Small intestine (tissue), 16 donors: ENCODE measurements at places on chromosomes 12 and 14.

GRCh38 chr12:94704452-94705306 is 54.3 kb upstream of the TMCC3 start:
- peak; percentile 36 for DNase-seq

DNA sequence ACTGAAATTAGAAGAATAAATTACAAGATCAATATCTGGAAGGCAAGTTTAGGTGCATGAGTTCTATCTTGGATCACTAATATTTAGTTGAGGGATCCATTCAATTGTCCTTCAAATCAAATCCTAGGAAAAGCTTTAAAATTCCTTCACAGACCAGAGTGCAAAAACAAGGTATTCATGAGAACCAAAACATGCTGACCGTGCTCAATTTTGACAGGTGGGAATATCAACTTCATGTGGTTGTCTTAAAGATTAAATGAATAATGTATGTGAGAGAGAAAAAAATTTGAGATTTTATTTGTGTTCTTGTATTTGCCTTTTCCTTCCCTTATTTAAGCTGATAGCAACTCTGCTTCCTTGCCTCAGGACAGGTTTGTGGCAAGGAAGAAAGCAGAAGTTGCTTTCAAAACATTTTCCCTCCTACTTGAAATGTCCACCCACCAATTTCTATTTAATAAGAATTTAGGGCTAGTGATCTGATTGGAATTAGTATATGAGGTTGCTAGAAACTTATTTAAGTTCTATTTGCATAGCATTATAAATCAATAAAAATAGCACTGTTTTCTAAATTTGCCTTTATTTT is 4.9 kb upstream of the PPP1R12A start:
- DNase-seq: no peak

GRCh38 chr12:52074971-52075724 is 4.4 kb upstream of the SMIM41 start:
- no peak for DNase-seq

DNA sequence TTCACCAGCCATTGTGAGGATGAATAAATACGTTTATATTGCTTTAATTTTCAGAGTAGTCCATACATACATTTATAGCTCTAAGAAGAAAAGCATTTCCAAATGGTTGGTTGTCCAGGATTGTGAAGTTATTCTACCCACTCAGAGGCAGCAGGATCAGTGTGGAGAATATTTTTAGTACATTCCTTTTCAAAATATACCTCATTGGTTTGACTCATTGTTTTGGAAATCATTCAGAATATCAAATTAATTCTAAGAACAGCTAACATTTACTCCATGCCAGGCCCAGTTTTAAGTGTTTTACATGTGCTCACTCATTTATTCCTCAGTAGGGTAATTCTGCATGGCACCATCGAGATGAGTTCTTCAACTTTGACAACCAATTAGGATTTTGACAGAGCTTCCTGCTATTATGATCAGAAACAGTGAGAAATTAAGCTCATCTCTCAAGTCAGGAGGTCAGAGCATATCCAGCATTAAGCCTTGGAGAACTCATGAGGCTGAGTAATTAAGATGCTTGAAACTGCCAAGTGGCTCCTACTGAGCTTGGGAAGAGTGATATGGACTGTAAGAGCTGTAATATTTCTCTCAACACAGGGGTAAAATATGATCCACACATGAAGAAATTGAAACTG is 153.3 kb upstream of the CLEC14A start:
- no peak for DNase-seq

DNA sequence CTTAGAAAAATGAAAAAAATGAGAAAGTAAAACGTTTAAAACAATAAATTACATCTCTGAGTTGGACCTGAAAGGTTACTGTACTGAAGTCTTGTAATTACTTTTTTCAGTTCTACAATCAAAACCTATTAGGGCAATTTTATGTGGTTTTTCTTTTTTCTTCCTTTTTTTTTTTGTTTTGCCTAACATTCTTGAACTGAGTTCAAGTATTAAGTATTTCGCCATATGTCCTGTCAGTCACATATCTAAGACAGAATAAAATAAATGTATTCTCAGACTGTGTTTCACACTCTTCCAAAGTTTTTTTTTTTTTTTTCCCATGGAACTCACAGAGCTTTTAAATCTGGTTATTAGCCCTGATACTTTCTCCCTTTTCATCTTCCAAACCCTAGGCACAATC is 172.0 kb downstream of the BCAT1 start:
- DNase-seq: no peak
